ENCODE measurements at places on chromosomes 3 and 15.

DNA sequence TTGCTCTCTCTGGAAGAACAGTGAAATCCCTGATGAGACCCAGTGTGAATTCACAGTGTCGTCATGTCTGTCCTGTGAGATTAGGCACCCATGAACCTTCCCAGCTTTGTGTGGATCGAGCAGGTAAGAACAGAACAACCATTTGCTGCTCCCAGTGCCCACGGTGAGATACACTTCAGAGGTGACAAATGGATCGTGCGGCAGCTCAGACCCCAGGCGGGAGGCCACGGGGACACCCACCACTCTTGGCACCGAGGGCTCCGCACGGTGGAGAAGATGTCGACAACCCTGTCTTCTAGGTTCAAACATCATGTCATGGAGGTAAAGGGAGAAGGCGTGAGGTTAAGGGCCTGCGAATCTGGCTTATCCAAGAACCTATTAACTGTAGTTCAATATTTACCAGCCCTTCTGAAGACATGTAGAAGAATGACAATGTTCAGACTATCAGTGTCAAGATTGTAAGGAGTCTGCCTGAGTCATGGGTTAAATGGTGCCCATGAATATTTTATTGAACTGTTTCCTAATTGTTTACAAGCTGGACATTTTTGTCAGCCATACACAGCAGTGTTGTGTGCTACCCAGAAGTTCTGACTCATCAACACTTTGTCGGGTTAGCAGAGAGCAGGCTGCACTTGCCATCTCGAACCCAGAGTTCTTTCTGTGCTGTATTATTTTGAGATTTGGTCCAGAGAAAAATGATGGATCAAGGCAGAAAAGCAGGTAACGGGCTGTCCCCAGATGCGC is 15.5 kb upstream of the PCSK6 start:
- DNase-seq = no peak

DNA sequence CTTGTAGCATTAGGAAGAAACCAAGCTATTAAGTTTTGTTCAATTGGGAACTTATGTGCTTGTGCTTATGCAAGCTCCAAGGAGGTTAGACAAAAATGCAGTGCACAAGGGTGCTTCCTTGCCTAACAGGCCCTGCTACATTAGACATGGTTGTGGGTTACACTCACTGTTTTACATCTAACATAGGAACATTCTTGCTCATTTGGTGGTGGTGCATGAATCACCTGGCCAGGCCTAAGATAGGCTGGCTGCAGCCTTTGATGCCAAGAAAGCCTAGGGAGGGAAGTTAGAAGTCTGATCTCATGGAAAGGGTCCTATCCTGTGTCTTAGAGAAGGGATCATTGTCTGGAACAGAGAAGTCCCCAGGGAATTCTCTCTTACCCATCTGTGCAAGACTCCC is 43.5 kb downstream of the CA12 start:
- DNase-seq = no peak

DNA sequence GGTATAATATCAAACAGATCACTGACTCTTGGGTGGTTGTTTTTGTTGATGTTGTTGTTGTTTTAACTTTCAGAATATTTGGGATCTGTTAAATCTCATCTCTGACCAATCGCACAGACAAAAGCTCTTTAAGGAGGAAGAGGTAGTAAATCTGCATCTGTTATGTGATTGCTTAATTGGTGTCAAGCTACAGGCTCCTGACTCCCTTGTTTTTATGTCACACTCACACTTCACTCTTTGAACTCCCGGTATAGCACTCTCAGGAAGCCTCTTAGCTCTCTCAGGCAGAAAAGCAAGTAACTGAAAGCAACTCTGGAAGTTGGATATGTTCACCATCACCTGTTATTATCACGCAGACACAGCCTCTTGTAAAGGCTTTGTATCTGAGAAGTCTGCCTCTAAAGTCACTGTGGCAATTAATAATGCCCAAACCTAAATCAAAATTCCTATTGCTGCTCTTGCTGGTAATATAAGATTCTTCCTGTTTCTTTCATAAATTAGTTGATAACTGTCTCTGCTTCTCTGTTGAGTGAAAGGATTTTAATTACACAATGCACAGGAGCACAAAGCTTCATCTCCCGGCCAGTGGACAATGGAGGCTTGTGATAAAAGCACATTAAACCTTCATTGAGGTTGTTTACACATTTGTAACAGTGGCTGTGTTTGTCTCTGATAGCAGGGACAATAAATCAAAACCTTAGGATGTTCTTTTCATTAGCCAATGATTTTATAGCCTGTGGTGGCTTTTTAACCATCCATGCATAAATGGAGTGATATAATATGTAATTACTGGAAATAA is 576.7 kb downstream of the MFSD1 start:
- peak; percentile 68 for DNase-seq

DNA sequence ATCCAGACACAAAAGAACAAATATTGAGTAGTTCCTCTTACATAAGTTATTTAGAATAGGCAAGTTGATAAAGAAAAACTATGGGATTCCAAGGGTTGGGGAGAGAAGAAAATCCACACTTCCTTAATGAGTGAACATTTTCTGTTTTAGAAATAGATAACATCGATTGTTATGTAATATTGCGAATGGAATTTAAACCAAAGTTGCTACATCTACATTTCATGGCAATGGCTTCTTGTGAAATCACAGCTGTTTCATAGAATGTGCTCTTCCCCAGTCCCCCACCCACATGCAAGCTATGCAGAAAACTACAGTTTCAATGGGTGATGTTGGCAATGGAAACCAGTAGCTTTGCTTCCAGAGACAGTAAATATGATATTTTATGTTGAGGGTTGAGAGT is 1639.5 kb downstream of the SI start:
- DNase-seq = no peak

- DNase-seq = no peak
Observed at GRCh38 chr3:186320862-186321568, 41.0 kb downstream of the DGKG start.

DNA sequence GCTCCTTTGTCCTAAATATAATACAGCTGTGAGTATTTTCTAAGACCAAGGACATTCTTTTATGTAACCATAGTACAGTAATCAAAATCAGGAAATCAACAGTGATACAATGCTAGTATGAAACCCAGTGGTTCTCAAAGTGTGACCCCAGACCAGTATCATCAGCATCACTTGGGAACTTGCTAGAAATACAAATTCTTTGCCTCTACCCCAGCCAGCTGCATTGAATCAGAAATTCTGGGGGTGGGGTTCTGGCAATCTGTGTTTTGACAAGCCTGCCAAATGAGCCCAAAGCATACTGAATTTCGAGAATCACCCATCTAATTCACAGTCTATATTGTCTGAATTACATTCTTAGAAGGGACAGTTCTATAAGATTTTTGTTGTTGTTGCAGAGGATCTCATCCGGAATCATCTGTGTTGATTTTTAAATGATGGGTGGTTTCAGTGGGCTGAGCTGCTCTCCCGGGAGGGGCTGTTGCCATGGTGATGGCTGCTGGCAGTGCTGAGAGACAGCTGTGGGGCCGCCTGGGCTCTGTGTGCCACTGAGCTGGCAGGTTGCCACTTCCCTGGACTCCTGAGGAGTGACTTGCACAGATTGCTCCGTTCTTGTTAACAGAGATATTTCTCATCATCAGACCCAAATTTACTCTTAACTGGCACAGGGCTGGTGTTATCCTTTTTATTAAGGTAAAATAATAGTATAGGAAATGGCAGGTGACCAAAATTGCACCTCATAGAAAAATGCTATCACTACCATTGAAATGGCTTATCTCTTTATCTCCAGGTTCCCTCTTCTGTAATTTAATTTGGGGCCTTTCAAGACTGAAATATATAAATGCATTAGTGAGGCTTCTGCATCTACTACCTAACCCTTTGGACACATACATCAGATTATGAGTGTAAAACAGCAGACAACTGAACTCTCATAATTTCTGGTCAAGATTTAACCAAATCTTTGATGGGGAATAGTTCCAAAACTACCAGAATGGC is 56.5 kb downstream of the NEK11 start:
- DNase-seq = no peak

- no peak for DNase-seq
Observed at GRCh38 chr3:151592287-151592686, 131.4 kb upstream of the IGSF10 start.

Data from NCI-H510A treated with DMSO at 0.1 percent for 48 hours (cell line).